ENCODE measurements at places on chromosomes 1 and 21.

- DNase-seq: no peak
Measured at GRCh38 chr1:11877074-11877473, 18.3 kb upstream of the NPPB start.

- no peak for DNase-seq
Measured at GRCh38 chr1:116587501-116588227, 16.8 kb upstream of the CD58 start.

DNA sequence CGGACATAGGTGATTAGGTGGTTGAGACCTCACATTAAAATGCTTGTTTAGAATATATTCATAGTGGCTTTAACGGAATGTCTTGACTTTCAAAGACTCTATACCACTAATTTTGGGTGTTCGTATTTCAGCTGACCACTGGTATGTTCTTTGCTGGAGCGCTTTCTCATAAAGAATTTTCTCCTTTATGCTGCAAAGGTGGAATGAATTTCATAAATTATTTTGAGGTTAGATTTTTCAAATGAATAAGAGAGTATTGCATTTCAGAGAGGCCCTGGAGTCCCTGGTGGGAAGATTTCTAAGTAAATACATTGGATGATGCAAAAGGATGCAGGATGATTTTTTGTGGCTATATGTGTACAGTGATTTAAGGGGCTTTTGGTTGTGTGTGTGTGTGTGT is 55.8 kb downstream of the HUNK start:
- DNase-seq: no peak

DNA sequence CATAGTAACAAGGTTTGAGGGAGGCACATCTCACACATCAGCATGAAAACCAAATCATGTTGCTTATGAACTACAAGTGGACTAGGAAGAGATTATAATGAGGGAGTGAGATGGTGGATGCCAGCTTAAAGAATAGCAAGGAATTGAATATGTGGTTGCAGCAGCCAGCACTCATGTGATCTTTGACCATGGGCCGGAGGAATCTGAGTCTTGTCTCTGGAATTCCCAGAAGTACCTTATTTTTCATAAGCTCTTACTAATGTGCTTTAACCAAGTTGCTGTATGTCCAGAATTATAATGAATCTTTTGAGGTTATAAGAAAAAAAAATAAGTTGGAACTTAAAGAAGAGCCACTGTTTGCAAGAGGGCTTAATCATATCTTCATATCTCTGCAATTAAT is 97.0 kb downstream of the DISP1 start:
- no peak for DNase-seq

GRCh38 chr1:34846265-34846664 is 13.3 kb downstream of the SMIM12 start:
- DNase-seq: no peak

DNA sequence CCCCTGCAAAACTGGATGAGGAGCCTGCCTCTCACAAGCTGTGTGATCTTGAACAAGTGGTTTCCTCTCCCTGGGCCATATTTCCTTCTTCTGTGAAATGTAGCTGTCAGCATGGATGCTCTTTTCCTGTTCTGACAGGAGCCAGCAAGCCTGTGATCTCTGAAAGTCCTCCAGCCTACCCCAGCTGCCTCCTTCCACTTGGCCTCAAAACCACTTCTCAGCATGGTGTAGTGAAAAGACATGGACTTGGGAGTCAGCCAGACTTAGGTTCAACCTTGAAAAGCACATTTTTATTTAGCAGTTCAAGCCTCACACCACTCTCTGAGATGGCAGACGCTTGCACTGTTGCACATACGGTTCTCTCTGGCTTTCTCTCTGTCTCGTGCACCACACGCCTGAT is 292.9 kb upstream of the DUSP10 start:
- DNase-seq: no peak

GRCh38 chr1:58402444-58402843 is 144.1 kb downstream of the OMA1 start:
- DNase-seq: no peak

DNA sequence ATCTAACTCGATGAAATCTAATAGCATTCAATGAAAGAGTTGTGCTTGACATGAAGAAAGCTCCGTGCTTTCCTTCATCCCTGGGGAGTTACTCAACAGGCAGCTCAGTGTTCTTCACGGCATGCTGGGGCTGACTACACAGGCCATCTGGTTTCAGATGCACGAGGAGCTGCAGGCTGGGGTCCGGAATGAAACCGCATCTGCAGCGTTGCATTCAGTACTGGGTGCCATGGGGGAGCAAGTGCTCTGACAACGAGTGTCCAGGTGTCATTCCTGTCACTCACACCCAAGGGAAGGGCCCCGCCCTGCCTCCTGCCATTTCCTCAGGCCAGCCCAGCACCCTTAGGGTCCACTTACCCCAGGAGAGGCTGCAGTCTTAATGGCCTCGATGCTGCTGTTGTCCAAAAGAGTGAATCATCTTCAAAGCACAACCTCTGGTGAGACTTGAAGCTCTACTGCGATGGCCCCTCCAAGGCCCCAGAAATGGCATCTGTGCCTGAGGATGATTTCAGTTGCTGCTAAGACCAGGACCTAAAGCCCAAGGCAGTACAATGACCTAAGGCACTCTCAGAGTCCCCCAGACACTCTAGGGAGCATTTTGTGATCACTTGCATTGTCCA is 61.4 kb downstream of the STUM start:
- DNase-seq: no peak

GRCh38 chr1:52288286-52288685 is 77.7 kb downstream of the CC2D1B start:
- DNase-seq: no peak

- DNase-seq: no peak
Measured at GRCh38 chr1:3821447-3821846, 25.1 kb upstream of the LRRC47 start.

DNA sequence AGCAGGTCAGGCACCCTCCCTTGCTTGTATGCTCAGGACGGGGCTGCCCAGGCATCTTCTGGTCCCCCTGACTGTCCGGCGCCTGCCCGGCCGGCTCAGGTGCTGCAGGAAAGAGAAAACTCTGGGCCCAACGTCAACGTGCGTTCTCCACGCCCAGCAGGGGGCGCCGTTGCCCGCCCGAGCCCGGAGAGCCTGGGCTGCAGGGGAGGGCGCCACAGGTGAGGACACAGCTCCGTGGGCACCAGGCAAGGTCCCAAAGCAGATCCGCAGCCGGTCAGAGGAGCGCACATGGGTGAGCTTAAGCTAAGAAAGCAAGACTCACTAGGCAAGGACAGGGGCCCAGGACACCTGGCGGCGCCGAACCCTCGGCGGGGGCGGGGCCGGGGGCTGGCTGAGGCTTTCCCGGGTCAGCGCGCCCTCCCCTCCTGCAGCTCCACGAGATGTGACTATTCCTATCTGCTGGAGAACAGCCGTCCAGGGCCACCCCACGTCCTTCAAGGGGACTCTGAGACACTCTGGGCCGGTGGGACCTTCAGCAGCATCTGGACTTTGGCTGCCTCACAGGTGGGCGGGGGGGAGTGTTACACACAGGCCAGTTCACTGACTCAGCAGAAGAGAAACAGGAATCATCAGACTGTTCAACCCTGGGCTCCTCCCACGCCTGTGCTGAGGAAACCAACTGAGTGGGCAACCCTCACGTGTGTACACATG is 29.3 kb downstream of the KRTAP10-1 start:
- peak; percentile 94 for DNase-seq

GRCh38 chr1:2337081-2337480 is 54.3 kb downstream of the MORN1 start:
- DNase-seq: peak; percentile 63

DNA sequence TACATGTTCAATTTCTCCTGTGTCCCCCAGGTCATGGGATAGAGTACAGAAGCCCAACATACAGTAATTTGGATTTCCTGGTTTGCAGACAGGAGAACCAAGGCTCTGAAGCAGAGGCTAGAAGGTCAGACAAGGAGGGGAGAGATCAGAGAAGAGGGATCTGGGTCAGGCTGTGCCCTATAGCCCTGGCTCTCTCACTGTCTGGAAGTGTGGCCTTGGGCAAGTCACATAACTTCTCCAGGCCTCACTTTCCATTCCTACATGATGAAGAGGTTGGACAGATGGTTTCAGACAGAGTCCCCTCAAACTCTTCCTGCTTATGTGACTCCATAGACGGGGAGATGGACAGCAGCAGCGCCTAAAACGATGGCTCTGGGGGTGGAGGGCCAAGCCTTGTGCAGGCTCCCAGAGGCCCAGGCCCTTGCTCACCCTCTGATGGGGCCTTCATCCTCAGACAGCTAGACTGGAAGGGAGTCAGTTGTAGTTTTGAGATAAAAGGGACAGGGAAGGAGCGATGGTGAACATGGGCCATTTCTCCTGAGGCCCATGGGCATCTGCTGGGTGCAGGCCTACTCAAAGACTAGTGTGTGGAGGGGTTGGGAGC is 2.9 kb downstream of the TRIM62 start:
- DNase-seq: no peak

DNA sequence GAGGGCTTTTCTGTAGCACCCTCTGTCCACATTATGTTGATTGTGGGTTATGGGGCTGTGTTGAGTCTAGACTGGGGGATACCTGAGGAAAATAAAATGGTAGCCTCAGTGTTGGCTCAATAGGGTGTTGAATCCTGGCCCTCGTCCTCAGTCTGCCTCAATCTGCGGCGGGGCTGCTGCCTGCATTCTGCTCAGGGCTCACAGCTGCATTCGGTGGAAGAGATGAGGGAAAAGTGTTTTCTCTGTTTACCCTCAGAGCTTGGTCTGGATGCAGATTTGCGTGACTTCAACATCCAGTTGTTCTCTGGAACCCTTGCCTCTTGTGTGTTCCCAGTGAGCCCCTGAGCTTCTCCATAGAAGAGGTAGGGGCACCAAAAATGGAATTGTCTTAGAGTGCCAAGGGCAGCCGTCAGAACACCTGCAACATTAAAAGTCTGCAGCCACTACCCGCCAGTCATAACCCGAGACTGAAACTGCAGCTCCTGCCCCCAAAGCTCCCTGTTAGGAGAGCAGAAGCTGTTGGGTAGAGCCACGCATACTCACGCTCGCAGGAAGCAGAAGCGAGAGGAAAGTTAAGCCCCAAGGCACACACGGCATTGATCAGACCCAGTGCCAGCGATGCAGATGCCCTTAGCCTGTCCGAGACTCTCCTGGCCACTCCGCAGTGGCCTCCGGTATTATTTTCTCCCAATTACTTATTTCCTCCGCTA is 215.3 kb upstream of the C1orf174 start:
- no peak for DNase-seq

DNA sequence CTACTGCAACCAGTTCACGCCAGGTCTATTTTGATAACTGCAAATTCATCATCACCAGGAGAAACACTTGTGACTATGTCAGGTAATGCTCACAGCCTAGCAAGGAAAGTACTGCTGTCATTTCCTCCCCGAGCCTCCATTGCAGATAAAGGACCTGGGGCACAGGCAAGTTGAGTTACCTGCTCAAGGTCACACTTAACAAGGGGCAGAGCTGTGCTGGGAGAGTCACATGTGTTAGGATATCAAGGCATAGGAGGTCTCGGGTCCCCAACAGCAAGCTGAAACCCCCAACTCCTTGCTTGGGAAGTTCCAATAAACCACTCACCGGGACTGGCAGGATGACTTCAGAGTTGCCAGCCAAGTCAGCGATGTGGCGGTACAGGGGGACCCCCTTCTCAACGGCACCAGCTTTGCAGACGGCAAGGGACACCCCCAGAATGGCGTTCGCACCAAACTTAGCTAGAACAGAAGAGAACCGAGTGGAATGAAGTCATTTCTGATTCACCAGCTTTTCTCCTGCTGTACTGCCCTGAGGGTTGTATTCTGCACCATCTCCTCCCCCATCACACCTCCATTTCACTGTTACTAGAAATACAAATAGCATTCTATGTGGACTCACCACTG is 11.6 kb downstream of the ENO1 start:
- DNase-seq: no peak

- no peak for DNase-seq
Measured at GRCh38 chr1:200207711-200208126, 180.2 kb downstream of the NR5A2 start.

GRCh38 chr1:20266642-20267041 is 24.0 kb upstream of the VWA5B1 start:
- no peak for DNase-seq

DNA sequence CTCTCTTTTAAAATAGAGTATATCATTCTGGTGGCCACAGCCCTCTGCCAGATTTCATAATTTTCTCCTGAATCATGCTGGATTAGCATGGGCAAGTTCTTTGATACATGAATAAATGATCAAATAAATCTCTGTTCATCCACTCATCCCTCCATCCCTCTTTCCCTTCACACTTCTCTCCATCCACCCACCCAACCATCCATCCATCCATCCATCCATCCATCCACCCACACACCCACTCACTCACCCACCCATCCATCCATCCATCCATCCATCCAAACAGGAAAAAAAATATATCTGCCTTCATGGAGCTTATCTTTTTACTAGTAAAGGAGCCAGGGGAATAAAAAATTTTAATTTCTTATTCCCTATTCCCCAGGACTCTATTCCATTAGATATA is 49.3 kb downstream of the URB2 start:
- DNase-seq: no peak

DNA sequence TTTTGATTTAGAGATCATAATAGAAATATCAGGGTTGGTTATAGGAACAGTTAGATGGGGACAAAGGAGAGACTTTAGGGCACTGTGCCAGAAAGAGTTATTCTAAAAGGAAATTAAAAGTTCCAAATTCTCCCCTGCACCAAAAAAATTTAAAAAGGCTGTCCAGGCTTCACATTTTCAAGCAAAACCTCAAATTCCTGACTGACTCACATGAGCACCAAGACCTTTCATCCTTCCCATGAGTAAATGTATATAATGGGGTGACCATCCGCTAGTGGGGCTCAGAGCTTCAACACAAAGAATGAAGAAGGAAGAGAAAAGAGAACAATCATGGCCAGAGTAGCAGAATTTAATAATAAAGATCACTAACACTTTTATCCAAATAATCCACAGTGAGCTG is 131.6 kb upstream of the MROH9 start:
- DNase-seq: no peak

DNA sequence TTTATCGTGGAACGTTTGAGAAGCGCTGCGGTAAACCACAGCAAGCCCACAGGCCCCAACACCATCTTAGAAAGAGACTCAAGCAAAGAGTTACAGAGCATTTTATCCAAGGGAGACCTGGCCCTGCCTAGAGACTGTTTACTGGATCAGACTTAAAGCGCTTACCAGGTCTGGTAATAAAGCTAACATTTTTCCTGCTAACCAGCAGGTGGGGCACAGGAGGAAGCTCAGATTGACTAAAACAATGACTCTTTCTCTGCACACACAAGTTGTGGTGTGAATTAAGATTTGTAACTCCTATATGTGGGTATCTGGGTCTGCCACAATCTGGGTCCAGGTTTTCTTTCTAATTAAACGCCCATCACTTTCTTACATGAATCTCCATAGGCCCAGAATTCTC is 136.5 kb upstream of the ETS2 start:
- DNase-seq: no peak

GRCh38 chr1:147651466-147651865 is 18.9 kb downstream of the ACP6 start:
- no peak for DNase-seq

Measured in upper lobe of left lung (tissue), 6 donors.